HL-60 (cell line): ENCODE measurements at places on chromosomes 13 and 19.

GRCh38 chr13:24036115-24036514, 124.4 kb upstream of the SPATA13 start:
- no peak for DNase-seq

- no peak for DNase-seq
These were observed 42.7 kb upstream of the ZNF43 start for GRCh38 chr19:21878646-21879045.

DNA sequence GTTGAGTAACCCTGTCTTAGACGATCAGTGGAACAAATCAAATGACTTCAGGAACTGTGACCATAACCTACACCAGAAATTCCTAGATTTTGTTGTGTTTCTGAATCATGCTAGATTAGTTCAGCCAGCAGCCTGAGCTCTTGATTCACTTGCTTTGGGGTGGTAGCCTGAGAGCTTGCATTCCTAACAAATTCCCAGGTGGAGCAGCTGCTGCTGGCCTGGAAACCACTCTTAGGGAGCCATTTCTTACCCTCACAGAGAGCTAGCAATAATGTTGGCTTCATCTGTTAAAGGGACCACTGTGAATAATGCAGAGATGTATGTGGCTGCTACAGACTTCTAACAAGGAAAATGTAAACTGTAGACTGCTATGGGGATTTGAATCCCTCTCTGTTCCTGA, 388.1 kb upstream of the PRR20A start:
- no peak for DNase-seq

DNA sequence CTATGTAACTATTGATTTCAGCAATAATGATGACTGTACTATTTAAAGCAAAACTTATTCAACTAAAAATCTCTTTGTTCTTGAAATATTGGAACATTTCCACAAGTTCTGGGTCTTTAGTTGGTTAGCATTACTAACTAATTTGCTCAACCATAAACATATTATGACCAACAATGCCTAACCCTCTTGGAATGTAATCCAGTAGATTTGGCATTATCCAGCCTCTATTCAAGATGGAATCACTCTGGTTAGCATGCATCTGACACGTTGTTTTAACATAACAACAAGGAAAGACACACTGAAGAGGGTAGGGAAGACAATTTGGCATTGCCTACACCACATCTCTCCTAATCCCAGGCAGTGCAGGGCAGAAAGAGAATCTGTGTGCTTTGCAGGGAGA, 941.3 kb upstream of the PCDH20 start:
- DNase-seq = no peak

DNA sequence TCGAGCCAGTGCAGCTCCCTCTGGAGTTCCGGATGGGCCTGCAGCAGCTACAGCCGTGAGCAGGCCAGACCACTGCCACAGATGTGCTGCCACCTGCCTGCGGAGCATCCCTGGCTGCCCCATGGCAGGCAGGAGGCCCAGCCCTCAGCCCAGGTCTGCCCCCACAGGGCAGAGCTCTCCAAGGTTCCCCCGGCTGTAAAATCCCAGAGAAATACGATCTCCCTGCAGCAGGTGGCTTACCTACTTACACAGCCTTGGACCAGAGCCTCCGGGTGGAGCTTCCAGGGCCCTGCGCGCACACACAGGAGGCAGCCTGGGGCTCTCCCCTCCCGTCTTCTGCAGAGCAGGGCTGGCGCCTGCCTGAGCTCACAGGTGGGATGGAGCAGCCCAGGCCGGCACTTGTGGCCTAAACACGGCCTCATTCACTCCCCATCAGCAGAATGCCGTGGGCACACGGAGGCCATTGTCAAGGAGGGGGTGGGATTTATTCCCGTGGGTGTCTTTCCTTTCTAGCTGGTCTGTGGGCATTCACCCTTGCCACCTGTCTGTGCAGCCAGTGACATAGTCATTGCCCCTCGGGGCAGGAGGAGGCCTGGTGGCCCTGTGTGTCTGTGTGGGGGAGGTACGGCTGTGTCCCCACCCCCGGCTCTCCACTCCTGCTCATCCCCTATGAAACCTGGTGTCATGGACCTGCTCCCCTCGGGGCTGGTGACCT, 118.0 kb downstream of the KDM4B start:
- DNase-seq = no peak

DNA sequence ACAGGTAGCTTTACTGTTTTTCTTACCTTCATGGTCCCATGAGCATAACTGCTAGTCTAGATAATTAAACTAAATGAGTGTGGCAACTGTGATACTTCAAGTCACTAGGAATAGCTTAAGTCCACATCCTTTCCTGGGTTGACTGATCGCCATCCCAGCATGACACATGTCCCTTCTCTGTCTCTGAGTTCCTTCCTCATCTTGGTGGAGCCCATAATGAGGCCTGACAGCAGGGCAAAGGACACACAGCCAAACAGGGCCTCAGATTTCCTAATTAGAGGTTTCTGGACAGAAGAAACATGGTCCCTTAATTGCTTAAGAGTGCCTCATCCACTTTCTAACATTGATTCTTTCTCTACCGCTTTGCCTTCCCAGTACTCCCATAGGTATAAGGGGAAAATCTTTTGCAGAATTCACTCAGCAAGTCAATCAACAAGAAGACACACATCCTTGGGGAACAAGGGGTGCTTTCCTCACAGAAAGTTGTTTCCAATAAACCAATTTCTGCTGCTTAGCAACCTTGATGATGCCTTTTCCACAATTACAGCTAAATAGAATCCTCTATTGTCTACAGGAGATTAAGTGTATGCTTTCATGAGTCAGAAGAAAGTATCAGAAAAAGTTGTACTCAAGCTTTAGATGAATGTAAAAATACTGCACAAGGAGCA, 208.3 kb upstream of the SERP2 start:
- DNase-seq = no peak

GRCh38 chr13:113815151-113816058, 48.5 kb downstream of the GAS6 start:
- peak; percentile 89 for DNase-seq

- DNase-seq = no peak
These were observed 1586.1 kb downstream of the OLFM4 start for GRCh38 chr13:54614726-54615125.

DNA sequence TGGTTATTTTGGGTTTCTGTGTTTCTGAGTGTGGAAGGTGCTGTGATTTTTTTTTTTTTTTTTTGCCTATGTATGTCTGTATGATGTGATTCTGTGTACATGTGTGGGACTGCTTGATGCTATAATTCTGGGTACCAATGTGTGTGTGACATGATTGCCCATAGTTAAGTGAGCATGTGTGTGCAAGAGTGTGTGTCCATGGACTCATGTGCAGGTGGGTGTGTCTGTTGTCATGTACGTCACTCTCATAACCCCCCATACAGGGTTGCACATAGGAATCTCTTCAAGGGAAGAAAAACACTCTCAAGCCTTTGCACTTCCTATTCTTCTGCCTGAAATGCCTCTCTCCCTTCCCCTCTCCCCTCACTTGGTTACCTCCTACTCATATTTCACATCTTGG, 2.5 kb upstream of the PPP5C start:
- DNase-seq = no peak

DNA sequence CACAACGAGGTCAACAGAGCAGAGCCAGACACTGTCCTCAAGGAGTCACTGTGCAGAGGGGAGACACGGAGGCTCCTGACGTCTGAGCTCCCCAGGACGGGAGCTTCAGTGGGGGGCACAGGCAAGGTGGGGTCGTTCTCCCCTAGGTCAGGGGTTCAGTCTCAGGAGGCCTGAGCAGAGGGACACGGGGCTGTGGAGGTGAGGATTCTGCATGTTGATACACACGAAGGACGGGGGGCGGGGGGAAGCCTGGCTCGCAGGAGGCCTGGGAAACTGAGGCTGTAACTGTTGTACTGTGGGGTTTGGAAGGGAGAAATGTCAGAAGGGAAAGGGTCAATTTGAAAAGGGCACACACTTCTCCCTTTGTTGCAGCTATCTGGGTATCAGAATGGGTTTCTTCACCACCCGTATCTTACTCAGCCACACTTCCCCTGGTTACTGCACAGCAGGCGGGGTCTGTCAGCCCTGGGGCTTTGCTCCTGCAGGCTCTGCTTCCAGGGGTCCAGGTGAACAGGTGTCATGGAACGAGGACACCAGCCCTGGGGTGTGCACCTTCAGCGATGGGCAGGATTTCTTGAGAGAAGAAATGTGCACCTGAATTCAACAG, 748 bp upstream of the SIGLEC8 start:
- peak; percentile 29 for DNase-seq

GRCh38 chr19:39670998-39671397, 15.3 kb downstream of the LGALS16 start:
- DNase-seq = no peak

- DNase-seq = no peak
These were observed 47.1 kb upstream of the MRI1 start for GRCh38 chr19:13717194-13717643.

DNA sequence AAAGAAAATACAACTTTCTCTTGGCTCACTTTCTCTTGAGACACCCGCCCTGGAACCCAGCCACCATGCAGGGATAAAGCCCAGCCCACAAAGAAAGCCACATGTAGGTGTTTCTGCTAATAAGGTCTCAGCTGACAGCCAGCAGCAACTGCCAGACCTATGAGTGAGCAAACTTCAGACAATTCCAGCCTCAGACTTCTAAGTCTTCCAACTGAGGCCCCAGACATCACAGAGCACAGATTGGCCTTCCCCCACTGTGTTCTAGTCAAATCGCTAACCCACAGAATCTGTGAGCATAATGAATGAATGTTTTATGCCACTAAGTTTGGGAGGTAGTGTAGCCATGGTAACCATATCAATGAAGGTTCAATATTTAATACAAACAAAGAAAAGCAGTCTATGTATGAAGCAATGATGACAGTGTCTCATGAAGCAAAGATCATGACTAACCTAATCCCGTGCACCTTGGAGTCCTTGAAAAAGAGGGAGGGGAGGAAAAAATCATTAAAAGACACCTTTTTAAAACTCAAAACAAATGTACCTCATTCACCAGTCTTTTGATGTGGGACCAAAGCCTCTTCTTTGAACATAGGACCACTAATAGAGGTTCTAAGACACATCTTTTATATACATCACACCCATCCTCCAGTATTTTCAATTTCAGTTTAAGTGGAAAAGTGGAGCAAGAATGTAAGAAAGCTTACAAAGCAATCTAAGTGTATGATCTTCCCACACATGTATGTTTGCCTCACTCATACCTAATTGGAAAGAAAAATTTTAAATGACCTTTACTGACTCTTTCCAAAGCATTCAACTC, 6.2 kb downstream of the MRPS31 start:
- no peak for DNase-seq

- no peak for DNase-seq
These were observed 2.3 kb upstream of the KBTBD7 start for GRCh38 chr13:41196620-41197019.

DNA sequence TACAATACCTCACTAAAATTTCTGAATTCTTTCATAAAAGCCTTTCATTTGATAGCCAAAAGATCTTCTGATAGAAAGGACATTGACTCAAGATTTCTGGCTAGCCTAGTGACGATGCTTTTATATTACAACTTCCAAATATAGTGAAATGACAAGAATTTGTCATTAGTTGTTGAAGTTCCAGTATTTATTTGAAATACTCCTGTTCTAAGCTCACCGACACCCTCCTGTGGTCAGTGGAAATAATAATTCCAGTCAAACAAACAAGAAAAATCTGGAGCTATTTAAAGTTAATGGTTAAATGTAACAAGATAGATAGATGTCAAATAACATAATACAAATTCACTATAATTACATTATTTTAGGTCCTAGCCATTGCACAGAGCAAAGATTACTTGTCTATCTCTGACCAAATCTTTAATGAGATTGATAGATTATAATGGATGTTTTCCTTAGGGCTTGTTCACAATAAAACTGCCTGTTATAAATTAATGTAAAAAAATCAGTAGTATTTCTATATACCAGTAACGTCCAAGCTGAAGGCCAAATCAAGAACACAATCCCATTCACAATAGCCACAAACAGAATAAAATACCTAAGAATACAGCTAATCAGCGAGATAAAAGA, 195.5 kb downstream of the RGCC start:
- DNase-seq = peak; percentile 41

GRCh38 chr13:89862691-89863036, 1484.8 kb upstream of the MIR17HG start:
- DNase-seq = no peak

- no peak for DNase-seq
These were observed 861.1 kb downstream of the DACH1 start for GRCh38 chr13:71005919-71006318.

DNA sequence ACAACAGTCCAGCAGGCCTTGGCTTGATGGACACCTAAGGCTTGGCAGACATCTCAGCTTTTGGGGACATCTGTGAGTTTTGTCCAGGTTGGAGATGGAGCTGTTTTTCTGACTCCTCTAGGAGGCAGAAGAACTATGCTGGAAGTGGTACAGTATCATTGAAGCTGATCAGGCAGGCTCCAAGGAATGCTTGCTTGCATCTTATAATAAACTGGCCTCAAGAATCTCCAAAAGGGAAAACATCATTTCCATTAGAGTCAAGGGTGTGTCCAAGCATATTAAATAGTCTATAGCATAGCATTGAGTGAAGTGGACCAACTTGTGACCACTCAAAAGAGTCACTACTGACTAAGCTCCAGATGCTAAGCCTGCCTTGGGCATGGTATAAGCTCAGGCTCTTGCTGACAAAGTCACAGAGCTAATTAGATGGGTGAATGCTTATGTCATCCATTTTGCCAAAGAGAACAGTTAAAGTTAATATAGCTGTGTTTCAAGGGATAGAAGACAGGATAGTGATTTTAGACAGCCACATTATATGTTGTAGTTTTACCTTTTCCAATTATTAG, 216.0 kb downstream of the DNAJC15 start:
- no peak for DNase-seq

- DNase-seq = no peak
These were observed 171.3 kb downstream of the CACNA1A start for GRCh38 chr19:13334801-13335481.

DNA sequence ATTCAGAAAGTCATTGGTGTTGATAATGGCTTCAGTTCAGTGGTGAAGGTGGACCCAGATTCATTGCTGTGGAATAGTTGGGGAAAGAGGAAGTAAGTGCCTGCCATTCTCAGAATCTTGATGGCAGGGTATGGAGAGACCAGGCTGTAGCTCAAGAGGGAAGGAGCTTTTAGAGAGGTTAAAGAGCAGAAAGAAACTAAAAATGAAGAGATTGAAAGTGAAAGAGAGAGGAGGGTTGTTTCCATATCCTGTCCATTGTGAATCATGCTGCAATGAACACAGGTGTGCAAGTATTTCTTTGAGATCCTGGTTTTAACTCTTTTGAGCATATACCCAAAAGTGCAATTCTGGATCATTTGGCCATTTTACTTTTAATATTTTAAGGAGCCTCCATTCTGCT, 12.5 kb downstream of the GJB6 start:
- no peak for DNase-seq

GRCh38 chr13:25267715-25268114, 19.6 kb downstream of the MTMR6 start:
- DNase-seq = no peak

- DNase-seq = no peak
These were observed 1.8 kb downstream of the FXYD7 start for GRCh38 chr19:35144600-35145436.

GRCh38 chr13:46124967-46125933, 20.4 kb upstream of the CPB2 start:
- DNase-seq = no peak

DNA sequence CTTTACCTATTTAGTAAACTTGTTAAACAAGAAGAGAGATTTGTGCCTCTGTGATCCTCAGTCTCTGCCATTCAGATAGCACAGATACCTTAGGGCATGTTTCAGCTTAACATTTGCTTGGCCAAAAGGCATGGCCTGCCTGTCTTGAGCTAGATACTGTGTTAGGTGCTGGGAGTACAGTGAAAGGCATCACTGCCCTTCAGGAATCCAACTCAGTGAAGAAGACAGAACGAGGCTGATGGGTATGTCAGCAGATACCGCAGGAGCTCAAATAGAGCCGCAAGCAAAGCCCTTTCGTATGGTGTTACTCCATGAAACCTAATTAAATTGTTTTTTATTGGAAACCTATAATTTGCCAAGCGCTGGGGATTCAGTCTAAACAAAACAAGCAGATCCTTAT, 12.9 kb downstream of the ZNF507 start:
- no peak for DNase-seq
